ENCODE measurements at places on chromosomes 3 and 15. TPM values are rescaled to one million over a fixed set of nuclear protein-coding genes. Genes with fewer than 3 reads are reported as not detected.
A peak's percentile ranks its signal among the peaks of the same experiment; 100 is the strongest.

GRCh38 chr15:51878446-51879386 is 49.3 kb downstream of the TMOD3 start:
- DNase-seq: peak; percentile 54

DNA sequence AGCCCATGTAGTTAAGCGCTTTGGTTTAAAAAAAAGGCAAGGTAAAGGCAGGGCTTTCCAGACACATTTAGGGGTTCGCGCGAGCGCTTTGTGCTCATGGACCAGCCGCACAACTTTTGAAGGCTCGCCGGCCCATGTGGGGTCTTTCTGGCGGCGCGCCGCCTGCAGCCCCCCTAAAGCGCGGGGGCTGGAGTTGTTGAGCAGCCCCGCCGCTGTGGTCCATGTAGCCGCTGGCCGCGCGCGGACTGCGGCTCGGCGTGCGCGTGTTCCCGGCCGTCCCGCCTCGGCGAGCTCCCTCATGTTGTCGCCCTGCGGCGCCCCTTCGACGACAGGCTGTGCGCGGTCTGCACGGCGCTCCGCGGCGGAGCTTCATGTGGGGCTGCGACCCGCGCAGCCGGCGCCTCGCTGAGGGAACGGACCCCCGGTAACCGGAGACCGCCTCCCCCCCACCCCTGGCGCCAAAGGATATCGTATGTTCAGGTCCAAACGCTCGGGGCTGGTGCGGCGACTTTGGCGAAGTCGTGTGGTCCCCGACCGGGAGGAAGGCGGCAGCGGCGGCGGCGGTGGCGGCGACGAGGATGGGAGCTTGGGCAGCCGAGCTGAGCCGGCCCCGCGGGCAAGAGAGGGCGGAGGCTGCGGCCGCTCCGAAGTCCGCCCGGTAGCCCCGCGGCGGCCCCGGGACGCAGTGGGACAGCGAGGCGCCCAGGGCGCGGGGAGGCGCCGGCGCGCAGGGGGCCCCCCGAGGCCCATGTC is 927 bp downstream of the SMAD6 start:
- DNase-seq: no peak

DNA sequence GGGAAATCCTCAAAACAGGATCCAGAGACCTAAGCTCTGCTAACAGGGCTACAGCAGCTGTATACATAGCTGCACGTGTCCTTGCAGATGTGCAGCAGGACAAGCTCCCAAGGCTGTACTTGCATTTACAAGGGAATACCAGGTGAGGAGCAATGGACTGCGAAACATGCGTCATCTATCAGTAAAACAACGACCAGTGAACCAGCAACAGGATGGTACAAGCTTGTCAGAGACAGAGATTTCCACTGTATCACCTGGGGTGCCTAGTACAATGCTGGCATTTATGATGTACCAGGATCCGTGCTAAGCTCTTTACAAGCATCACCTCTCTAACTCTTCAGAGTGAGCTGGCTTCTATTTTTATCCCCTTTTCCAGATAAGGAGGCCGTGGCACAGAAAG is 227.3 kb downstream of the FOXP1 start:
- DNase-seq: no peak

DNA sequence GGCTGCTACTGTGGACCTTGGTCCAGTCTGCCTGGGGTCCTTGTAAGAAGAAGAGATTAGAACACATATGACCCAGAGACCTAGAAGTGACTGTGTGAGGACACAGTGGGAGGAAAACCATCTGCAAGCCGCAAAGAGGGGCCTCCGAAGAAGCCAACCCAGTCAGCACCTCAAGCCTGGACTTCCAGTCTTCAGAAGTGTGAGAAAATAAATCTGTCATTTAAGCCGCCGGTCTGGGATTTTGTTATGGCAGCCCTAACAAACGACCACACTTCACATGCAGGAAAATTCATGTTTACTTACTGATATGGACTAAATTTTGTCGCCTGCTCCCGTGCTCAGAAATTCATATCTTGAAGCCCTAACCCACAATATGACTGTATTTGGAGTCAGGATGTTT is 44.4 kb upstream of the TMC3 start:
- no peak for DNase-seq

GRCh38 chr3:126342211-126342610 is 15.0 kb downstream of the KLF15 start:
- no peak for DNase-seq

DNA sequence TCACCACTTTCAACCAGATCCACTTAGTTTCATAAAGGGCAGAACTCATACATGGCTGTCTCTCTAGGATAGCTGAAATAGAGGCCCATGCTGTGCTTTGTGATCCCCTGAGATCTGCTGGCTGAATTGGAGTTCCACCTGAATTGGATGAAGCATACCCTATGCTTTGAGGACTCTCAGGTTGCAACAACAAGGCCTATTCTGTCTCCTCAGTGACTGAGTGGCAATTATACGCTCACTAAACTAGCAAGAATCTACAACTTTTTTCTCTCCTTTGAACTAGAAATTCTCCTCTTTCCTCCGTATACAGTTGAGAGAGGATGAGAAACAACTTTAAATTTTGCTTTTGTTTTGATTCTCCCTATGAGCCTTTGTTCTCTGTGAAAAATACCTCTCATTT is 348.7 kb downstream of the LSAMP start:
- no peak for DNase-seq

GRCh38 chr3:141646760-141647561 is 91.1 kb upstream of the RNF7 start:
- peak; percentile 40 for DNase-seq

- no peak for DNase-seq
Observed at GRCh38 chr3:106431721-106432120, 562.9 kb upstream of the CBLB start.

GRCh38 chr3:149023951-149024350 is 32.6 kb downstream of the GYG1 start:
- DNase-seq: no peak

GRCh38 chr15:35690698-35691116 is 144.7 kb upstream of the DPH6 start:
- DNase-seq: no peak

DNA sequence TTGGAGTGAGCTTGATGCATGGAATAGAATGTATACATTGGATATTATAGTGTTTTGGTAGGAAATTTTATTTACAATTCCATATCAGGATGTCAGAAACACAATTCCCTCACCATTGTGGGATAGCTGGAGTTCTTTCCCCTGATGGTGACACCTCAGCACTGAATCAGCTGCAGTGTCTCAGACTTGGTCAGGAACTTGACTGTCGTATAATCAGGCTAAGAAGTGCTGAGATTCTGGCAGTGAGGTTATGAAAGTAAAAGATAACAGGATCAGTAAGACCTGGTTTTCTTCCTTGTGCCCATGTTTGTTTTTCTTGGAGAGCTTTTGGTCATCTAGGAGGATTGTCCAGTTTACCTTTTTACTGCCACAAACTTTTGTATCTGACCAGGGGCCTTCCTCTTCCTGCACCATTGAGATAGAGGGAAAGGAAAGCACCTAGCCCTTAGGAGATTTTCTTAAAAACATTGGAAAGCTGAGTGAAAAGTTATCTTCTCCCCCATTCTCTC is 27.3 kb upstream of the ST3GAL6 start:
- DNase-seq: no peak

GRCh38 chr3:61158667-61159066 is 92.6 kb downstream of the FHIT start:
- no peak for DNase-seq

DNA sequence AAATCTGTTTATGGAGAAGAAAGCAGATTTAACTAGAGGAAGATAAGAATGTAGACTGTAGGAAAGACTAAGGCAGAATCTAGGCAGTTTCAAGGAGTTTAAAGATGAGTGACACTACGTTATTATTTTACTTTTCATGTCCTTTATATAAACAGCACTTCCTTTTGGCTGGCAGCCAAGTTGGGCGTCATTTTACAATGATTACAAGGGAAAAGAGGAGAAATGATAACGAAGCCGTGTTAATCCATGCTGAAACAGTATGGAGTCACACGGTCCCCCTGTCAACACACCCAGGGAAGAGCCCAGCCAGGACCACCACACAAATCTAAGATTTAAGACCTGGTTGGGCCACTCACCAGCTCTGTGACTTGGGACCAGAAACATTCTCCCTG is 83.7 kb upstream of the NEO1 start:
- no peak for DNase-seq

DNA sequence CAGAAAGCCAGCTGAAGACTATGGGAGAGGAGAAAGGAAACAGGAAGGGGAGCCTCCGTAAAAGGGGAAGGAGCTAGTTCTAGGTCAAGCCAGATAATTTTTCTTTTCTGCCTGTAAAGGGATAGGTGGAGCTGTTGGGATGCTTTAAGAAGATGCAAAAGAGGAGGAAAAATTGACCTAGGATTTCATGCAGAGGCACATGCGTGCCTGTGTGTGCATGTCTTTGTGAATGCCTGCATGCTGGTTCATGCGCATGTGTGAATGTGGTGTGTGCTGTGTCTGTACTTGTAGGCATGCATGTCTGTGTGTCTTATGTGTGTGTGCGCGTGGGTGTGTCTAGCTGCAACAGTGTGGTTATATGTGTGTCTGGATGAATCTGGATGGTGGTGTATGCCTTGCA is 27.3 kb downstream of the CCDC33 start:
- no peak for DNase-seq

DNA sequence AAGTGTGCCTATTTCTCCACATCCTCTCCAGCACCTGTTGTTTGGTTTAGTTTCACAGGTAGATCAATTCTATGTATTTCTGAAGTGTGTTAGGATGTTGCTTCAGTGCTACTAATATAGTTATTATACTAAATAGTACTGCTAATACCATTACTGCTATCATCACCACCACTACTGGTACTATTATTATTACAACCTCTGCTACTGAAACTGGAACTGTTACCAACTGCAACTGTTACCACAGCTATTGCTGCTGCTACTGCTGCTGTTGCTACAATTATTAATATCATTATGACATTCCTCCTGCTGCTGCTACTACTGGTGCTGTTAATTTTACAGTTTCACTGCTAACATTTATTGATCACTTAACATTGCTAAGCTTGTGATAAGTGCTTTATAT is 8.3 kb upstream of the LMOD3 start:
- DNase-seq: no peak

GRCh38 chr3:106006001-106006400 is 137.2 kb upstream of the CBLB start:
- no peak for DNase-seq

DNA sequence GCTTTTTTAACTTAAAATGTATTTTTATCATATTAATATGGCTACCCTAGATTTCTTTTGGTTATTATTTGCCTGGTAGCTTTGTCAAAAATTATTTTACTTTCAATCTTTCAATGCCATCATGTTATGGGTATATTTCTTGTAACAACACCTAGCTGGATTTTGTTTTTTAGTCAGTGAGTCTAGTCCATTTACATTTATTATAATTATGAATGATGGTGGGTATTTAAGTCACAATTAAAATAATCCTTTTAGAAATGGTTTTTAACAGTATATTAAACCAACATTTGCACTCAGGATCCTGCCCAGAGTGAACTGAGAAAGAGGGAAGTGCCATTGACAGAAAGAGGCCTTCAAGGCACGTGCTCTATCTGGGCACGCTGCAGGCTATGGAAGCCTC is 39.8 kb upstream of the NUDT16 start:
- no peak for DNase-seq

GRCh38 chr3:128133273-128133883 is 9.8 kb upstream of the RUVBL1 start:
- DNase-seq: peak; percentile 60

DNA sequence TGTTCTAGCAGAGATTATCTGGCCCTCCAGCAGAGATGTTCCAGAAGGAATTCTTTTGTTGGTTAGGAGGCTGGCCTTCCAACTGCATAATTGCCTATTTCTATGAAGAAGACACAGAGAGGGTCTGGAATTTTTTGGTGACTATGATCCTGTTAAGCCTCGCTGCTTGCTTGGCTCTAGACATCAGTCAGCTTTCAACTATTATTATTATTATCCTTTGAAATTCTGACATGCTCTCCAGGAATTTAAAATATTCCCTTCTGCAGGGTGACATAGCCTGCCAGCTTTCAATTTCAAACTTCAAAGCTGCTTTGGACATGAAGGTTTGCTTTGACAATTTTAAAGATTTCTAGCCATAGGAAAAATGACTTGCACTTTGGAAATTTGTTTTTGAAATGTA is 26.3 kb upstream of the ZNF148 start:
- no peak for DNase-seq

GRCh38 chr3:77686560-77686959 is 646.7 kb downstream of the ROBO2 start:
- no peak for DNase-seq

- no peak for DNase-seq
Observed at GRCh38 chr3:108485146-108485545, 25.2 kb downstream of the MYH15 start.

- DNase-seq: no peak
Observed at GRCh38 chr15:47404877-47405276, 312.4 kb upstream of the SEMA6D start.

- no peak for DNase-seq
Observed at GRCh38 chr15:40100947-40101905, 7.5 kb downstream of the BMF start.

DNA sequence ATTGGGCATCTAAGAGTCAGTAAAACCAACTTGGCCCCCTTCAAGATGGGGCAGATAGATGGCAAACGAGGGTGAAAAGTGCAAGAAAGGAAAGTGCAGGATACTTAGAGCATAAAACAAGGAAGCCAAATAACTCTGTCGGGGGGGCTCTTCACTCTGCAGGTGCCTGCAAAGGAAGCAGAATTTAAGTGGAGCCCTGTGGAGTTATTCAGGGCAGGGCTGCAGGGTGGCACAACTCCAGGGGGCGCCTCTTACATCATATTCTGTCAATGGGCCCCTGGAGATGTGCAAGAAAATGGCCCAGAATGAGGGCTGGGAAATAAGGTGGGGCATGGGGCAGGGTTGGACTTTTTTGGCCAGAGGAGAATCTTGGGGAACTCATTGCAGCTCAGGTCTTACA is 69.7 kb downstream of the CD47 start:
- no peak for DNase-seq

DNA sequence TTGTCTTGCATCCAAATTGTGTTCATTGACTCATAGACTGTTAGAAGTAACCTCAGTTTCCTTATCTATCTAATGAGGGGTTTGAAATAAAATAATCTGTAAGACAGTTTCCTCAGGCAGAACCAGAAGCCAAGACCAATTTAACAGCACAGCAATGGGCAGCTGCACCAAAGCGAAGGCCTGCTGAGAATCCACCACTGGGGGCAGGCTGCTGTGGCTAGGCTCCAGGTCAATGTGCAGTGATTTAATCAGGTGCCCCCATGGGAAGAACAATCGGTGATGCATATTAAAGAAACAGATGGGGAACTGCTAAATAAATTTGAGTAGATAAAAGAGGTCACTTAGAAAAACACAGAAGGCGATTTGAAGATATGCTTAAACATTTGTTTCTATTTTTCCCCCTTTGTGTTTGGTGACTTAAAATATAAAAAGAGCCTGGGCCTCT is 28.0 kb upstream of the TMOD3 start:
- peak; percentile 33 for DNase-seq

The FOXB1 gene
- total RNA-seq: 0.09 TPM

The UBA7 gene
- 2.2 TPM for total RNA-seq

The PTPRG gene
- total RNA-seq: 25.5 TPM

The BFSP2 gene
- total RNA-seq: not detected

The SACM1L gene
- 24.3 TPM for total RNA-seq

The IVD gene
- 19.0 TPM for total RNA-seq

The REC114 gene
- not detected for total RNA-seq

The PPP2R3A gene
- 2.8 TPM for total RNA-seq

Measured in NCI-H460 (cell line).